Endothelial cell (in vitro differentiated cells): ENCODE measurements at places on chromosomes 6 and 20.

DNA sequence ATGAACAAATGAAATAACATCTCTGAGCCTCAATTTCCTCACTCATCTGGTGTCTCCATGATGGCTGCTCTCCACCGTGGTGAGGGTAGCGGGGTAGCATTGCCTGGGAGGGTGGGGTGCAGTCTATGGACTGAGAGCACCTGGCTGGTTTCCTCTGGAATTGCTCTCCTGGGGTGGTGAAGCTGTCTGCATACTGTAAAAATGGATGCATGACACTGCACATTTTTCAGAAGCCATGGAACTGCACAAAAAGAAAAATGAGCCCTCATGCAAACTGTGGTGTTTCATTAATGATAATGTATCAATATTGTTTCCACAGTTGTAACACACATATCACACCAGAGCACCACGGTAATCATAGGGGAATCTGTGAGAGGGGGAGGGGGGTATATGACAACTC is 12.1 kb upstream of the ITPR3 start:
- DNase-seq: no peak

- no peak for DNase-seq
These were observed 76.6 kb upstream of the VGLL2 start for GRCh38 chr6:117188627-117189201.

DNA sequence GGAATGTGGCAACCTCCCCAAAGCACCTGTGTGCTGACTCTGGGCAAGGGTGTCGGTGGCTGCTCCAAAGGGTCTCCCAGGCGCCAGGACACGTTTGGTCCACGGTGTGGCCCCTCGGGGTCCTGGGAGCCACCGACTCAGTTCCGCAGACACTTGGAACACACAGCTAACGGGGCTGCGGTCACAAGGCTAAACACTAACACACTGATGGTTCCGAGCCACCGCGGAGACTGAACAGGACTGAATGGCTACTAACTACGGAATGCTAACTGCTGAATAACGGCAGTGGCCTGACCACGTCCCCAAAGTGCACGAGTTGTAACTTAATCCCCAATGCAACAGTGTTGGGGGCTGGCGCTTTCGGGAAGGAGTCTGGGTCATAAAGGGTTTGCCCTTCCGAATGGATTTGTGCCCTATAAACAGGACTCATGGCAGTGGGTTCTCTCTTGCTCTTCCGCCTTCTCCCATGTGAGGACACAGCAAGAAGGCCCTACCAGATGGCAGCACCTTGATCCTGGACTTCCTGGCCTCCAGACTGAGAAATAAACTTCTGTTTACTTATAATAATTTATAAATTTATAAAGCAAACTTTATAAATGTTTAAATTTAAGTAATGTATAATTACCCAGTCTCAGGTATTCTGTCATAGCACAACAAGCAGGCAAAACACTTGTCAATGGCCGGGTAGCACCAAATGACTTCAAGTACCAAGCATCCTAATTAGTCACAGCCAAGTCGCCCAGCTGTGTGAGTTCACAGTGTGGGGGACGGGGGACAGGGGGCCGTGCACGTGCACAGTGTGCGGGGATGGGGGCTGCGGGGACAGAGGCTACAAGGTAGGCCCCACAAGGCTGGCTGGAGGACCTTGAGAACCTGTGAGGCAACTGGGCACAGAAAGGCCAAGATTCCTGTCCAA is 2.3 kb upstream of the EEF1A2 start:
- no peak for DNase-seq

GRCh38 chr20:17491041-17491440 is 40.1 kb downstream of the BFSP1 start:
- DNase-seq: no peak

DNA sequence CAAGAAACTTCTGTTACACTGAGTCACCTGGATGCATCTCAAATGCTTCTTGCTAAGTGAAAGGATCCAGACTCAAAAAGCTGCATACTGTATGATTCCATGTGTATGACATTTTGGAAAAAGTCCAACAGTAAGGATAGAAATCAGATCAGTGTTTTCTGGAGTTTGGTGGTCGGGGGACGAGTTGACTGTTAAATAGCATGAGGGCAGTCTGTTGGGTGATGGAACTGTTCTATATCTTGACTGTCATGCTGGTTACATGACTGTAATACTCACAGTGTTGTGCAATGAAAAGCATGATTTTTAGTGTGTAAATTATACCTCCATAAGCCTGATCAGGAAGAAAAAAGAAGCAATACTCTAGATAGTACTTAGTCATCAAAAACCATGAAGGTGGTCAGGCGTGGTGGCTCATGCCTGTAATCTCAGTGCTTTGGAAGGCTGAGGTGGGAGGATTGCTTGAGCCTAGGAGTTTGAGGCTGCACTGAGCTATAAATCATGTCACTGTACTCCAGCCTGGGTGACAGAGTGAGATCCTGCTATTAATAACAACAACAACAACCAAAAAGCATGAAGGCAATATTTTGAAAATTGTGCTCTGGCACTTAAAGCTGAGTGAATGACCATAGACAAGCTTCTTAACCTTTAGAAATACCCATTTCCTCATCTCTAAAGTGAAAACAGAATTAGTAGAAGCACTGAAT is 30.5 kb upstream of the SASH1 start:
- no peak for DNase-seq

DNA sequence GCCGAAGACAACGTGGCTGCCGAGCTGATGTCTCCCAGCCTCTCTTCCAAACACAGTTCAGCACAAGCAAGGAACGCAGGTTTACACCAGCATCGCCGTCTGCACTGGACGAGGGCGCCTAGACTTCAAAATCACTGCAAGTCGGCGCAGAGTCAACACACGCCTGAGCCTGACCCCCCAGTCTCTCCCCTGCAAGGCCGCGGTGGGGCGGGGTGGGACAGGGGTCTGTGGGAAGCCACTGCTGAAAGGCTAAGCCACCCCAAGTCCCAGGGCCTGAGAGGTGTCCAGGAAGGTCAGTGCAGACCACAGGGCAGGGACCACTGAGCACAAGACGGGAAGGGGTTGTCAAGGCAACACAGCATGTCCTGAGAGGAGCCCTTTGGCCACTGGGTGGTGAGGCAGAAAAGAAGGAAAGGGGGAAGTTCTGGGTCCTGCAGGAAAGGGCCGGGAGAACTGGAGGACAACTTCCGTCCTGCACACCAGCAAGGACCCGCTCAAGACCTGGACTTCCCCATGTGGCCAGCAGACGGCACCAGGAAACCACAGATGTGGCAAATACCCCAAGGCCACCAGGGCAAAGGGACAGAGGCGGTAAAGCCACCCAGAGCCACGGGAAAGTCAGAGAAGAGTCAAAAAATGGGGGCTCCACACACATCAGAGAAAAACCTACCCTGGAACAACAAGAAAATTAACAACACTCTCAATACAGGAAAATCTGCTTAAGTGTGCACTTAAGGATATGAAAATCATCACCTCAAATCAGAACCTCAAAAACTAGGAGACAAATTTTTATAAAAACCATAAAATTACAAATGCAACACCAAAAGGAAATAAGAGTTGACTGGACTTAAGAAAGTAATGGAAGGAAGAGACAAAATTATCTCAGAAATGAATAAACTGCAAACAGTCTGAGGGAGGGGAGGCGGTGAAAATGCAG is 84.8 kb downstream of the TAF4 start:
- peak; percentile 46 for DNase-seq

- no peak for DNase-seq
These were observed 2.8 kb upstream of the VSX1 start for GRCh38 chr20:25084626-25085187.

DNA sequence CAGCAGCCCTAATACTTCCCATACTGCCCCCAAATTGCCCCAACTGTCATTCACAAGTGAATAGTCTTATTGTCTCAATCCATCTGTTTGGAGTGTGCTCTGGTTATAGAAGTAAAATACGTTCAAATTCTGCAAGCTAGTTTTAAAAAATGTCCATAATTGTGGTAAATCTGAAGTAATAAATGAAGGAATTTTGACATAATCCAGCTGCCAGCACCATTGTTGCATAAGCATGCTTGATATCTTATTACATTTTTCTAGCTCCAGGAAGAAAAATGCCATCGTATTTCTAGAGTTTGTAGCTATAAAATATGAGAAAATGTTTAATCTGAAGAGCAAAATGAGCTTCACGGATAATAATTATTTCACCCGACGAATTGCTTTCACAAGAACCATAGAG is 664.7 kb downstream of the RFPL4B start:
- no peak for DNase-seq

DNA sequence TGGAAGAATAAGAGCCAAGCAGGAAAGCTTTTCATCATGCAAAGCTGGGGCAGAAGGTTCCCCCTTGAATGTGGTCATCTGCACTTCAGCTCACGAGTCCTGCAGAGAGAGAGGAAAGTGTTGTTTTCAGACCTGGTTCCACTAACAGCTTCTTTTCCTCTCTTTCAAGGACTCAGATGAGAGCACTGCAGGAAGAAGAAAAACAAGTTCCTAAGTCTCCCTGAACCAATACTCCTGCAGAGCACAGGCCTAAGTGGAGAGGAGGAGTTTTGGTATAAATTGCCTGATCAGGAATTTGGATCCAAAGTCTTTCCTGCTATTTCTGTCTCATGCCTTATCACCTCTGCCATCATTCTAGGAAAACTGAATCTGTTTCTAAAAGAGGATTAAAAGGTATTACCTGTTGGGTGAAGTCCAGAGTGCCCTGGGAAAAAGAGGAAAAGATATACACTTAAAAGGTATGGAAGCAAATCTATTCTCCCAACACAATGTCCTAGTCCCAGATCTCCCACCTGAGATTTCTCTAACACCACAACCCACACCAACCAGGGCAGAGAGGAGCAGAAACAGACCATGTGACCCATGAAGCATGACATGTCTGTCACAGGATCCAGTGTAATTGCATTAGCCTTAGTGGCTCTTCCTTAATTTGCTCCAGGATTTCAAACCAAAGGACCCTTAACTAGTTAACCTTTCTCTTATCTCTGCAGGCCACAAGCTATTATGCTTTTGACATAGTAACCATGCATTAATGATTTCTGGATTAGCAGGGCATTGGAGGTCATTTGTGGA is 12.2 kb downstream of the HLA-DRB5 start:
- DNase-seq: no peak

GRCh38 chr20:58053391-58054055 is 174.9 kb downstream of the ANKRD60 start:
- no peak for DNase-seq

DNA sequence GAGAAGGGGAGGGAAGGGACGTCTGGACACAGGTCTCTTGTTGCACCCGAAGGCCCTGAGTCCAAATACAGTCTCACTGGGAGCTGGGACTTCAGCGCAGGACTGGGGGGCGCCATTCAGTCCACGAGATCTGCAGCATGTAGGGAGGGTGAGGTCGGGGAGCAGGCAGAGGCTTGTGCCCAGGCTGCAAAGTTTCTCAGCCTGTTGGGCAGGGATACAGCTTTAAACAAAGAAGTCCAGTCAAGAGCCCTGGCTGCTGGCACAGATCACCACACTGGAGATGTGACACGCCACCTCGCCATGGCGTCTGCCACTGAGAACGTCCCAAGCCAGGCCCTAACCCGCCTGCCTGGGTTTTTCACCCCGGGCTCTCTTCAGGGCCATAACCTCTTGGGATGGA is 256.6 kb downstream of the DLL1 start:
- DNase-seq: no peak

DNA sequence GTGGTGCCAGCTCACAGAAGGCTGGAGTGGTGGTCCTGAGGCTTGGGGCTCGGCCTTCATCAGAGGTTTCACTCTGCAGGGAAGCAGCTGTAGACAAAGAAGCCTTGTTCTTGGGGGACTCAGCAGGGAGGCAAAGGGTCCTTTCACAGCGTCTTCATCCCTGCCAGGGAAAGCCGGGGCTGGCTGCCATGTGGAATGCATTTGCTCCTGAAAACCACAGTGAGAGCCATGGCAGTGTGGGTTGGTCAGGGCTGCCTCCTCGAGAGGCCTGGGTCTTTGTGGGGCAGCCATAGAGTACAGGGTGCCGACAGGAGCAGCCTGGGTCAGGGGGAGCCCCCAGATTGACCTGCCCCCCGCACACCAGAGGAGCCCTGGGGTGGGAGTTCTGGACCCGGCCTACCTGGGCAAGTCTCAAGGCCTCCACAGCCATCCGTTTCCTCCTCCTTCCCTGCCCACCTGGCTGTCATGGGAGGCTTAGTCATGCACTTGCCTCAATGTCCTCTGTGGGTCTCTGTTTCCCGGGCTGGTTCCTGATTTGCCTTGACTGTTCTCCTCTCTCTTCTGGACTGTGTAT is 144.0 kb downstream of the CDC5L start:
- no peak for DNase-seq

DNA sequence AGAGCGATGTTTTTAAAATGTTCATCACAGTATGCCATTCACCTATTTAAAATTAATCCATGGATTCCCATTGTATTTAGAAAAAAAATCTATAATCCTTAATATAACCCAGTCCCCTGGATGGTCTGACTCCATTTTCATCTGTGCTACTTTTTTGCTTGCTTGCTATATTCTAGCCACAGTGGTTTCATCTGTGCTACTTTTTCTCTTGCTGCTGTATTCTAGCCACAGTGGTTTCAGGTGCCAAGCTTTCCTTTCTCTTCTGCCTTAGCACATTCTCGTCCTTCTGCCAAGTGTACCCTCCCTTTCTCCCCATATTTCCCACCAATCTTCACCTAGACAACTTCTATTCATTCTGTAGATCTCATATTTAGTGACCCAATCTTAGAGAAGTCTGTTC is 33.3 kb upstream of the SOX4 start:
- no peak for DNase-seq

DNA sequence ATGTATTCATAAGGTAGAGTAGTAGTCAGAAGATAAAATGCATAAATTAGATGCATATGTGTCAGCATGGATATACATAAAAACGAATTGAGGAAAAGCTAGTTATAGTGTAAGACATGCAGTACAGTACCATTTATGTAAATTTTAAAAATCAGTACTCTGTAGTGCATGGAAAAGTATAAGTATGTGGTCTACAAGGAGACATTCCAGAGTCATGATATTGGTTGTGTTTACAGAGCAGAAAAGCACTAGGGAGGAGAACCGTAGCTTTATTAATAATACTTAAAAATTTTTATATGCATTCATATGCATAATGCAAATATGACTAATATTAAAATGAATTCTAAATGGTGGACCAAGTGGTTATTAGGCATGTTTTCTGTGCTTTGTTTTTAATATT is 220.0 kb downstream of the ZFAND3 start:
- no peak for DNase-seq

- no peak for DNase-seq
These were observed 224.9 kb downstream of the IBTK start for GRCh38 chr6:82022614-82023129.

DNA sequence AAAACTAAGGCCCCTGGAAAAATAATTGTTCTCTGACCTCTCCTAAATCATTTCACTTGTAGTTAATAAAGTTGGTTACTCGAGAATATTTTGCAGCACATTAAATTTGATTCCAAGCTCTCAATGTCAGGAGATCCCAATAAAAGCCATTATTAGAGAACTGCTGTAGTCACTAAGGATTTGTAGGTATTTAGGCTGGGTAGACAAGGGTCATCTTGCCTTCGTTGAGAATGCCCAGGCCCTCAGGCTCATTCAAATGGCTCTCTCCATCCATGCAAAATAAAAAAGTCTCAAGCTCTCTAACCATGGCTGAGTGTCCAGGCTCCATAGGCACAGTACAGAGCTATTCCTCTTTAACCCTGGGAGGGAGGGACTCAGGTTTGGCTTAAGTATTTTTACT is 117.0 kb upstream of the HMGCLL1 start:
- DNase-seq: no peak

- no peak for DNase-seq
These were observed 60.6 kb downstream of the SEL1L2 start for GRCh38 chr20:13929836-13930235.

- no peak for DNase-seq
These were observed 260.0 kb downstream of the MMUT start for GRCh38 chr6:49202924-49203536.

GRCh38 chr6:105819745-105820144 is 266.4 kb upstream of the PRDM1 start:
- DNase-seq: no peak
